ENCODE measurements at places on chromosomes 6 and 20.

DNA sequence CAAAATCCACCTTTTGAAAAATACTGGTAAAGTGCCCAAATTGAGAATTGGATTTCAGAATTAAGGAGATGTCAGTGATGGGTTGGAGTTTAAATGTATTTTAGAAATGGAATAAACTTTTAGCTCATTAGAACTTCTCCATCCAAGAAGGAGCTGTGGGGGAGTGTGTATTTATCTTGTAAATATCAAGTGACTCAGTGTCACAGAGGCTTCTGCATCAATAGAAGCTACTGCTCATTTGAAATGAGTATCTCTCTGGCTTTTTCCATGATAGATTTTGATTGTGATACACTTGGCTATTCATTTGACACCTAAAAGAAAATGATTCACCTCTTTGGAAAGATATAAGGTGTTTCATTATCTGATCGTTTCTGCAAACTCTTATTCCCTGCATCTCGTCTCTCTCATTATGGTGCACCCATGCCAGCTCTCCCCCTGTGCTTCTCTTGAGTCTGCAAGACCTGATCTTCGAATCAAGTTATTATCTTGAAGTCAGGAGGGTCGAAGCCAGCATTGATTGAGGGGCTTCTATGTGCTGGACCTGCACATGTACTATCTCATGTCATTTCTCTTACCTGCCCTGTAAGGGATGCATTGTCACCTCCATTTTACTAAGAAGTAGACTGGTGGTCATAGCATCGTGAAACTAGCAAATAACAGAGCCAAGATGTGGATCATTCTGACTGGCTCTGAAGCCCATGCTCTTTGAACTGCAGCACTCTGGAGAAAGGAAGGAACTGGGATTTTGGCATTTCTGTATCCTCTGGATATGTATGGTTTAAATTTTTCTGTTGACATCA lies 30.1 kb downstream of the VAPB start:
- no peak for DNase-seq

GRCh38 chr20:38790200-38791053 lies 15.1 kb upstream of the PPP1R16B start:
- DNase-seq: no peak

- DNase-seq: no peak
Measured at GRCh38 chr6:130615816-130616215, 211.4 kb upstream of the SMLR1 start.

DNA sequence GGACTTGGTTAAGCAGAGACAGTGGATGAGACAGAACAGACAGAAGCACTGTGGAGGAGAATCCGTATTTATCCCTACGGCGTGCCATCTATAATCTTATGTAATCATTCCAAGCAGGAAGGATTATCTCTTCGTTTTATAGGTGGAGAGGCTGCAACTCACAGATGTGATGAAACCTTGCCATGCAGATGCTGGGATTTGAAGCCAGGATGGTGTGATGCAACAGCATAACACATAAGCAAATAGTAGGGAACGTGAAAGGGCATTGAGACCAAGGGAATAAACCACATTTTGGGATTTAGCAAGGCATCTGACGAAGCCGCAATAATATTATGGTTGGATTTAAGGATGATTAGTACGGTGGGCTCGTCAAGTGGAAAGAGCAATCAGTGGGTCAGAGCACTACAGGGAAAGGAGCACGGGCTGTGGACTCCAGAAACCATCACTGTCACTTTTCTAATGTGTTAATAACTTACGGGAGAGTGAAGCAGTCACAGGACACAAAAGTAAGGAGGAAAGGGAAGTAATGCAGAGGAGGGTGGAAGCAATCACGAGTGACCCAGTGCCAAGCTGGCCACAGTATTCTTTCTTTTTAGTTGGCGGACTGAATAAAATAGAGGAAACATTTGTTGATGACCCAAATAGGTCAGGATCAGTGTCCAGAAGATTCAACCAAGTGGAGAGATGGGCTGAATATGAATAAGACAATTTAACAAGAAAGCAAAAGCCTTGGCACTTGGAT lies 119.6 kb upstream of the EDN1 start:
- DNase-seq: no peak

GRCh38 chr20:22810030-22810429 lies 225.1 kb upstream of the SSTR4 start:
- no peak for DNase-seq

- no peak for DNase-seq
Measured at GRCh38 chr6:42978487-42978838, 518 bp downstream of the PEX6 start.

GRCh38 chr20:57890202-57890800 lies 180.5 kb upstream of the PMEPA1 start:
- no peak for DNase-seq

DNA sequence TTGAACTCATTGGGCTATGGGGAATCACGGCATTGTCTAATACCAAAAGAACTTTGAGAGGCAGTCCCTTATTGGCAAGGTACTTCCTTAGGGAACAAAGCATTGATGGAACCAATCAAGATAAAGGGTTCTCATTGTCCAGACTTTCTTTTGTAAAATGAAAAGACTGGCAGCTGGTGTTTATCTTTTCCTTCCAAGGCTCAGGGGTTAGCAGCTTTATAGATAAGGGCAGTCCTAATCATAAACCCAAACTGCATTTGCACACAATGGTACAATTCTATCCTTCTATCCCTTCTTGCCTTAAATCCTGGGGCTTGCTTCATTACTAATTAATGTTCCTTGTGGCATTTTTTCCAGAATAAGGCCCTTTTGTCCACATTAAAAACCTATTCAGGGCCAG lies 28.6 kb downstream of the CDK19 start:
- DNase-seq: no peak

GRCh38 chr6:158832026-158832425 lies 12.9 kb upstream of the EZR start:
- no peak for DNase-seq

GRCh38 chr6:140602431-140603248 lies 1228.2 kb upstream of the CITED2 start:
- DNase-seq: no peak

- DNase-seq: no peak
Measured at GRCh38 chr20:57904314-57905105, 194.7 kb upstream of the PMEPA1 start.

DNA sequence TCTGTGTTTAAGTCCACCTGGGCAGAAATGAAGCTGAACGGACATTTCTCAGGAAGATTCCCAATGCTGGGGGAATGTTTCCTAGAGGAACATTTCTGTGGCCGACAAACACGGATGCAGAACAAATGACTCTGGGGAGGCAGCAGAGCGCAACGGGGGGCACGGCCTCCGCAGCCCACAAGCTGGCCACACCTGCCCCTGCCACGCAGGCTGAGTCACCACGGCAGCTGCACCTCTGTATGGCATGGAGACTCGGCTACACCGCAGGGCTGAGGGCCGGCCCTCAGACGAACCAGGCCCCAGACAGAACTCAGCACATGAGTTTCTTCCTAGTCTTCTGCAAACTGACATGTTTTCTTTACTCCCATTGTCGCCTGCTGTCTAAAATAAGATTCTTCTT lies 10.0 kb upstream of the PRR18 start:
- no peak for DNase-seq

DNA sequence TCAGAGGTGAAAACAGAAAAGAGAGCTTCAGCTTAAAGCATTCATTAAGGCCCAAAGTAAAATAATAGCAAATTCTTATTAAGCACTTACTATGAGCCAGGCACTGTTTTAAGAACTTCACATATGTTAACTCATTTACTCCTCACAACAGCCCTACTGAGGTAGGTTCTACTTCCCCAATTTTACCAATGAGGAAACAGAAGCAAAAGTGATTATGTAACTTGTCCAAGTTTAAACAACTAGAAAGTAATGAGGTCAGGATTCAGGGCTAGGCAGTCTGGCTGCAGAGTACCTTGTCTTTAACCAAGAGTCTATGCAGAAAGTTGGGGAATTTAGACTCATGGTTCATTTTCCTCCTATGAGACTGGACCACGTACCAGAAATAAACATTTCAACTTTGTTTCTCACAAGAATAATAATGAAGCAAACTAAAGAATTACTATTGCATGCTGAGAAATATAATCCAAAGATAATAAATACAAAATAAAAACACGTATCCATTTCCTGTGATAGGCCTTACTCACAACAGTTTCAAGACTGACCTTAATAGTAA lies 3.8 kb downstream of the COL21A1 start:
- no peak for DNase-seq

DNA sequence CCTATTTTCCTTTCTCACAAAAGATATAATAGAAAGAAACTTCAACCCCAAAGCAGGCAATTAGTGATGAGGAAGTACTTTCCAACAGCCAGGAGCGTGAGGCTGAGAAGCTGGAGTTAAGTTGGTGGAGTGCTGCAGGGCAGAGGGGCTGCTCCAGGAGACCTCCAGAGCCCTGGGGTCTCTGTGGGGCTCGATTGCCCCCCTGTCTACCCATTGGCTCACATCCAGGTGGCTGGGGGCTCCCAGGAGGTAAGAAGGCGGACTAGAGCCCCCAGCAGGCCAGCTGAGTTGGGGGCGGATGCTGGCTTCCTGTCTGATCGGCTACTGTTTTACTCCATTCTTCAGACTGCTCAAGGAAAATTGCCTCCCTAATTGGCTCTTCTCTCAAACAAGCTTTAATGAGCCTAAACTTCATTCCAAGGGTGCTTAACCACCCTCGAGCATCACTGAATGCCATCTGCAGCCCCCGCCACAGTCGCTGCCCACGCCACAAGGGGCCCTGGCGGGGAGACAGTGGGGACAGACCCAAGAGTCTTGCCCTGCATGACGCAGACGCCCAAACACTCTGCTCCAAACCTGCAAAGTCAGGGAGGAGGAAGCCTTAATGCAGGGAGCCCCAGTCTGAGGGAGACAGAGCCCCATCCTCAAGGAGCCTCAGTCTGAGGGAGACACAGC lies 78.6 kb downstream of the MDGA1 start:
- no peak for DNase-seq

- DNase-seq: no peak
Measured at GRCh38 chr6:124877468-124877867, 84.8 kb upstream of the RNF217 start.

- DNase-seq: no peak
Measured at GRCh38 chr20:2922957-2923356, 49.7 kb downstream of the PTPRA start.

GRCh38 chr6:118776607-118777549 lies 117.1 kb upstream of the ASF1A start:
- DNase-seq: peak; percentile 74

DNA sequence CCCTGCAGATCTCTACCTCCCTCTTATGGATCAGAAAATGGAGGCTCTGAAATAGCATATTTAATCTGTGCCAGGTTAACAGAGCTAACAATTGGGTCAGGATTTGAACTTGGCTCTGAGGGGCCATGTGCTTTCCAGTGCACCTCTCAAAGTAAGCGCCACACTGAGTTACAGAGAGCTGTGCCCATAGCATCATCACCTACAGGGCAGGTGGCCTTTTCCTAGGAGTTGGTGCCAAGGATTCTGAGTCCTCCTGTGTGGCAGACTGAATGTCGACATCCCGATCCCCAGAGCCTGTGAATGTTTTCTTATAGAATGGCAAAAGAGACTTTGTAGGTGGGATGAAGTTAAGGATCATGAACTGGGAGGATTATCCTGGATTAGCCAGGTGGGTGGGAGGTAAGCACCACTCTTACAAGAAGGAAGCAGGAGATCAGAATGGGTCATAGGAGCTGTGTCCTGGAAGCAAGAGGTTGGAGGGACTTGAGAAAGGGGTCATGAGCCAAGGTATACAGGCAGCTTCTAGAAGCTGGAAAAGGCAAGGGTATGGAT lies 68.0 kb upstream of the TBC1D7 start:
- no peak for DNase-seq

GRCh38 chr6:88167352-88167937 lies 1.3 kb upstream of the CNR1 start:
- no peak for DNase-seq

DNA sequence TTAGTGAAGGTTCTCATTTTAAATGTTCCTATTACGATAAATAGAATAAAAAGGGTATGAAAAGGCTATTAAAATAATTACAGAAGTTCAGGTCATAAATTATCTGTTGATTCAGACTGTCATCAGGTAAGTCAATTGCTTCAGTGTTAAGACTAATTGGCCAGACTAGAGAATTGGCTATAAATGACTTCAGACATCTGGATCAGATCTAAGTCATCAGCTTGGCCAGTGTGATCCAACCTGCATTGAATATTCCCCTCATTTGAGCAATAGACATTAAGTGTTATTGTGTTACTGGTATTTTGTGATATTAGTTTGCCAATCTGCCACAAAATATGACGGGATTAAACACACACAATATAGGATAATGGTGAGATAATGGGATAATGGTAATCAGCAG lies 377.6 kb upstream of the CITED2 start:
- DNase-seq: no peak

GRCh38 chr6:132952031-132952867 lies 137.9 kb downstream of the RPS12 start:
- DNase-seq: no peak

- DNase-seq: no peak
Measured at GRCh38 chr6:161300823-161301222, 27.0 kb upstream of the AGPAT4 start.

- DNase-seq: no peak
Measured at GRCh38 chr6:84836366-84836765, 72.0 kb upstream of the TBX18 start.

- peak; percentile 95 for DNase-seq
Measured at GRCh38 chr20:64083378-64083803, 807 bp downstream of the LKAAEAR1 start.

DNA sequence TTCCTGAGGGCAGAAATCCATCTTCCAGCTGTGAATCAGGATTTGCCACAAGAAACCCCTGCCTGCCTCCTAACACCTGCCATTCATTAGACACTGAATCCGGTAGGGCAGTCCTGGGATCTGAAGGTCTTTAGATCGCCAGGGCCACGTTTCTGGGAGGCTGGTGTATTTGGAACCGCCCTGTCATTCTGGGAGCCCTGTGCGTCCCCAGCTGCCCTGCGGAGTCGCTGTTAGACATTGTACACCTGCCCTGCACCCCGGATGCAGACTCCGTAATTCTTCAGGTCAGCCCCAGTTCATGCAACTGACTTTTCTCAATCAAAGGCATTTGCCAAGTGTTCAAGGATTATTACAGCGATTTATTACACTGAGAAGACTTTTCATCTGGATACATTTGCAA lies 193.2 kb downstream of the TBC1D7 start:
- no peak for DNase-seq

DNA sequence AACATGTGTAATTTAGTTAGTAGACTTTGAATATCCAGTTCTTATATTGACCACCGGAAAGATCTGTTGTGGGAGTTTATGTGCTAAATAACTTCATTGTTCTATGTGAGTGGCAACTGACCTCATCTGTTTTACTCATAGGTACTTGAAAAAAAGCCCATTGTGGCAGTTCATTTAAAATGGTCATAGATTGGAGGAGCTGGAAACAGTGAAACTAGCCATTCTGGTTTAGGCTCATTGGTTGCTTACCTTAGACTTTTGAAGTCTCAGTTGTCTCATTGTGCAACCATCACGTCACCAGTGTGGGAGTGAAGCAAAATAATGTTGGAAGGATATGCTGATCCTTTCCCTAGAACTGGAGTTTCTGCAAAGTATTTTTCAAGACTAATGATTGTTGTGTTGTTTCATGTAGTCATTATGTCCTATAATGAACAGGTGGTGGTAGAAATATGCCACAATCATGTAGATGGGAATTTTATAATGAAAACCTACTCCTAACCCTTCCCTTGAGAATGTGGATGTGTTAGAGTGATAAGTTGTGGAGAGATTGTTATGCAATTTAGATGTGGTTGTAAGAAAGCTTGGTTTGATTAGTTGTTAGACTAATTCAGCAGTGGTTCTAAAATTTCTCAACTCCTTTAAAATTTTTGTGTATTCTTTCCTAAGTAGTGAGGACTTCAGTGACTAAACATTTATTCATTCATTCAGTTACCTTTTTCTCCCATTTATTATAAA lies 18.3 kb downstream of the DSP start:
- no peak for DNase-seq

GRCh38 chr6:126352514-126352913 lies 12.6 kb downstream of the CENPW start:
- no peak for DNase-seq

Measured in HTR-8/SVneo (cell line).